ENCODE measurements at places on chromosomes 12 and 14.

DNA sequence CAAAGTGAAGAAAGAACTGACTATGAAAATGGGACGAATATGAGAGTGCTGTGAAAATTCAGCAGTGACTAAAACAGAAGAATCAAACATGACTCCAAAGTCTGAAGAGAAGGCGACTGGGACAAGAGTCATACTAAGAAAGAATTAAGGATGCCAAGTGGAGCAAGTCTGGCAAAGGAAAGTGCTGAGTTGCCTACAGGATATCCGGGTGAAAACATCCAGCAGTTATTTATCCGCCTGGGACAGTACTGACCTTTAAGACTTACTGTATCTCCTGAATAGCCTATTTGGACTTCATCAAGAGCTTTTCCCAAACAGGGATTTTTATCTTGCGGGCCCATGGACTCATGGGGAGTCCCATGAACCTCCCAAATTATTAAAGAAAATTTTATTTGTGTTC is 41.1 kb downstream of the KICS2 start:
- DNase-seq = peak; percentile 14

DNA sequence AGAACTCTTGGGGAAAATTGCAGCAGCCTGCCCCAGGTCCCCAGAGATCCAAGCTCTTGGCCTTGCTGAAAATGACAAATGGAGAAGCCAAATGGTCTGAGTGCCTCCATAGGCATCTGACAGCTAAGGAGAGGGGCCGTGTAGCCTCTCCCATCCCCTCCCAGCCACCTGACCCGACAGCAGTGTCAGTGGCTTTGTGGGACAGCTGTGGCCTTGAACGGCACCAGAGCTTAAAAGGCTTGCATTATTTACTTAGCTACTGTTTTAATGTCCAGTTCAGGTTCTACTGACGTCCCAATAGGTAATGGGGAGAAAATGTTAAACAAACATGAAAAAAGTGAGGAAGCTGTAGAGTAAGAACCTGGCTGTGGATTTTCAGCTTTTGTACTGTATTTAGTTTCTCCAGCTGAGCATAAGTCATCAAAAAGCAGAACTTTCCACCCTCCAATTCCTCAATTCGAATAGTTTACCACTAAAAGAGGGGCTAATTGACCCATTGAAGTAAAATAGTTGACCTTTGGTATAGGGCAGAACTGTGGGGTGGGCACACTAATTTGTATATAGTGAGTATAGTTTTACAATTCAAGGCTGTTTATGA is 50.0 kb downstream of the FOS start:
- DNase-seq = no peak

- no peak for DNase-seq
These were observed 789.2 kb upstream of the FBXO33 start for GRCh38 chr14:40221428-40221827.

DNA sequence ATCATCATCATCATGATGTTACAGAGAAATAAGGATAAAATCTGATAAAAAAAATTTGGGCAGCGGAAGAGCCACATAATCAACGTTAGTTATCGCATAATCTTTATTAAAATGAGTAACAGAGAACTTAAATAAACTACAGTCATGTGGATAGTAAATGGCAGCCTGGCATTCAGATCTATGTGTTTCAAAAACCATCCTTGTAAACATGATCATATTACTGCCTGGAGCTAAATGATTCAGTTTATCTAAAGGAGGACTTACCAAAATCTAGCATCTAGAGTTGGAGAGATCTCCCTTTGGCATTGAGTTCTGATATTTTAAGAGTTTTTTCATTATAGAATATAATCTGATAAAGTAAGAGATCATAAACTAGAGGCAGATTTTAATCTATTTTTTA is 200.1 kb upstream of the MGAT4C start:
- no peak for DNase-seq

DNA sequence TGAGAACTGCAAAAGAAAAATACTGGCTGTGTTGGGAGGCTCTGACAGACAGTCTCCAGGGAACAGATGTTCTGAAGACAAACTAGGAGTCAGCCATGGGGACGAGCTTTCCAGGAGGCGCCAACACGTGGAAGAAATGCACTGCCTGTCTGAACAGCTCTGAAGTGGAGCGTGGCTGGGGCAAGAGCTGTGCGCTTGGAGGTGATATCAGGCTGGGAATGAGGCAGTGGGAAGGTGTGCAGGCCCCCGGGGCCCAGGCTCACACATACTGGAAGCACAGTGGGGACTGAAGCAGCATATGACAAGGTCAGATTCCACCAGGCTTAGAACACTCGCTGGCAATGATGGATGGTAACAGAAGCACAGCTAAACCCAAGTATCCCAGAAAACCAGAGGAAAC is 17.5 kb downstream of the APPL2 start:
- DNase-seq = no peak

- no peak for DNase-seq
These were observed 144.6 kb downstream of the ITPR2 start for GRCh38 chr12:26688344-26688904.

GRCh38 chr12:109716512-109717389 is 3.1 kb downstream of the FAM222A start:
- peak; percentile 90 for DNase-seq

DNA sequence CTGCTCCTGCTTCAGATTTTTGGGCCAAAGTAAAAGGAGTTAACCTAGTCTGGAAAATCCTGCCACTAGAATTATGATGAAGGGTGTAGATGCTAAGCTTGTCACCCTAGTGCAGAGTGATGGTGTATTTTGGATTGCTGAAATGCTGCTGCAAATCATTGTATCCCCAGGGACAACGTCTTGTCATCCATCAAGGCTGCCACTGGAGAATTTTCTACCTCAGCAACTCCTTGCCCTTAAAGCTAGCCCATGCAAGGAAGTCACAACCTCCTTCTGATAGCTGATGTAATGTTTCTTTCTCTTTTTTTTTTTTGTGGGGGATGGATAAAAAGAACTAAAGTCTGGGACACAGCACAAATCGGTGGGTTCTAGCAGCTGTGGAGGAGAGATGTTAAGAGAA is 139.4 kb upstream of the FRMD6 start:
- DNase-seq = no peak

- no peak for DNase-seq
These were observed 82.8 kb downstream of the B4GALNT3 start for GRCh38 chr12:542395-543113.

- DNase-seq = no peak
These were observed 80.8 kb downstream of the MNAT1 start for GRCh38 chr14:60815371-60815770.

- DNase-seq = no peak
These were observed 107.4 kb downstream of the TSHR start for GRCh38 chr14:81062816-81063215.

DNA sequence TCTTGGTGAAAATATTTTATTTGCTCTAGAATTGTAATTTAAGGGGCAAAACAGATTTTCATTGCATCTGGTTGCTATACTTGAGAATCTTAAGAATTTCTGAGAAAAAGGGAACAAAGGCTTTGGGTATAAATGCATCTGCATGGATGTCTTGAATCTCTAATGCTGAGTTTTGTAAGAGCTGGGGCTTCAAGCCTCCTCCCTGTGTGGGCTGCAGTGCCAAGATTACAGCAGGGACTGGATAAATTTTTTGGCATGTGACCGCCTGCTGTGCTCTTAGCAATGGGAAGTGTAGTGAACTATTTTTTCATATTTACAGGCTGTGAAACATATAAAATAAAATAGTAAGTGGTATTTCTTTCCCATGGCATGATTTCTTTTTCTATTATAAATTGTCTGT is 70.0 kb downstream of the SLC38A6 start:
- peak; percentile 94 for DNase-seq

GRCh38 chr12:18402872-18403611 is 141.7 kb downstream of the PIK3C2G start:
- DNase-seq = no peak

DNA sequence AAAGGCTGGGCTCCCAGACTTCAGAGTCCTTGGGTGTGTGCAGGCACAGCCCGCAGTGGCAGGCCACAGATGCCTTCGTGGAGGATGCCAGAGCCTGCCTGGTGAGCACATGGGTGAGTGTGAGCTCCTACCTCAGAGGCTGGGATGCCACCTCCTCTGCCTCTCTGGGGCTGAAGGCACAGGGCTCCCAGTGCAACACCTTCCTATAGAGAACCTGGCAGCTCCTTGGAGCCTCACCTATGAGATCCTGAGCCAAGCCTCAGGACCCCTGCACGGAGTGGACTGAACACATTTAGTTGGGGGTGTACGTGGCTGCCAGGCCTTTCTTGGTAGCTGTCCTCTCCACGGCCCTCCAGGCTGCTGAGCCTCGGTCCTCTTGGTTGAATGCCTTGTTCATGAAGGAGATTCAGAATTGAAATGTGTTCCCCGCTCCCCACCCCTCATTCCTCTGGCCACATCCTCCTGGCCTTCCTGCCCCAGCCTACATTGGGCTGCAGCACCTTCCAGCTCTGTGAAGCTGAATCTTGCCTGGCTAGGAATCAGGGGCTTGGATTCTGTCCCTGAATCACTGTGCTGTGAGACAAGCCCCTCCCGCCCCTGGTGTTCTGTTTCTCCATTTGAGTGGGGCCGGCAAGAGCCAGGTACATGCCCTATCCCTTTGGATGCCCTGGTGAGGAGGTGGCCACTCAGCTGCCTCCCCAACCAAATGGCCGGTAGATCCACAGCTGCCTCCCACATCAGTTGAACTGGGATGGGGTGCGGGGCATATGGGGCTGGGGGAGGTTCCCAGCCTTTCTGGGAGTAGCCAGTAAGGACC is 38.7 kb upstream of the TRAF3 start:
- DNase-seq = no peak

- DNase-seq = no peak
These were observed 23.2 kb upstream of the CCNT1 start for GRCh38 chr12:48739618-48740269.

DNA sequence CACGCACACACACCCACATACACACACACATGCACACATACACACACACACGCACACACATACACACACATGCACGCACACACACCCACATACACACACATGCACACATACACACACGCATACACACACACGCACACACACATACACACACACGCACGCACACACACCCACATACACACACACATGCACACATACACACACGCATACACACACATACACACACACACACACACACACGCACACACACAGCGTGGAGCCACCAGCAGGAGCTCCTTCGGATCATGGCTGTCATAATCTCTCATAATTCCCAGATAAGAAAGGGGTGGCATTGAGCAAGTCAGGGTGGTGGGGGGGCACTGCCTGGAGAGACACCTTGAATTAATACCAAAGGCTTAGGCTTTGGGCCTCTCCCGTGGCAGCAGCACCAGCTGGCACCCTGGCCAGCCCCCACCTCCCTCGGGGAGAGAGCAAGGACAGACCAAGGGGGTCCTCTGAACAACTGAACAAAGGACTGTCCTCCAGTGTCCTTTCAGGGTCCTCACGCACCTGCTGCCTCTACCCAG is 21.9 kb downstream of the ANO2 start:
- DNase-seq = no peak

GRCh38 chr12:67964456-67964855 is 24.8 kb upstream of the IFNG-AS1 start:
- no peak for DNase-seq

DNA sequence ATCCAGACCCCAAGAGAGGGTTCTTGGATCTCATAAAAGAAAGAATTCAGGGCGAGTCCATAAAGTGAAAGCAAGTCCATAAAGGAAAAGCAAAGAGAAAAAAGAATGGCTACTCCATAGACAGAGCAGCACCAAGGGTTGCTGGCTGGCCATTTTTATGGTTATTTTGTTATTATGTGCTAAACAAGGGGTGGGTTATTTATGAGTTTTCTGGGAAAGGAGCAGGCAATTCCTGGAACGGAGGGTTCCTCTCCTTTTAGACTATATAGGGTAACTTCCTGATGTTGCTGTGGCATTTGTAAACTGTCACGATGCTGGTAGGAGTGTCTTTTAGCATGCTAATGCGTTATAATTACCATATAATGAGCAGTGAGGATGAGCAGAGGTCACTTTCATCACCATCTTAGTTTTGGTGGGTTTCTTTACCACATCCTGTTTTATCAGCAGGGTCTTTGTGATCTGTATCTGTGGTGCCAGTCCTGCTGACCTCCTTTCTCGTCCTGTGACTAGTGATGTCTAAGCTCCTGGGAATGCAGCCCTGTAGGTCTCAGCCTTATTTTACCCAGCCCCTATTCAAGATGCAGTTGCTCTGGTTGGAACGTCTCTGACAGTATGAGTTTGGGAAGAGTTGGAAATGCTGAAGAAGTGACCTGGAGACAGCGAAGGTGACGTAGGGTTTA is 100.5 kb downstream of the ZNF664 start:
- no peak for DNase-seq

DNA sequence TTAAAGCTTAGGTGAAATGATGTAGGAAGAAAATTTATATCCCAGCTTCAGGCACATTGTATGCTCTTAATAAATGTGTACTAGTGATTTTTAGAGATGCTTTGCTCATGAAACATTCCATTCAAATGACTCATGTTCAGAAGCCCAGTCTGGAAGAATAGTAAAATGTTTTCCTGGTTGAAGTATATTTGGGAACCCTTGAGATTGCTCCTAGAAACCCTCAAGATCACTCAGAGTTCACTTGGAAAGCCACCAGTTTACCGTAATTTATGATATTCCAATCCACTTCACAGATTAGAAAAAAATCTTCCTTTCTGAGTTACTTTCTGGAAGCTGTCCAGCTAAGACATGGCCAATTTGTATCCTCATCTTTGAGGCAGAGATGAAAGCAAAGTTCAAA is 186.4 kb downstream of the SYT10 start:
- DNase-seq = peak; percentile 39

- peak; percentile 42 for DNase-seq
These were observed 32.8 kb downstream of the FMNL3 start for GRCh38 chr12:49674318-49674981.

GRCh38 chr12:121803861-121804416 is at the start of gene SETD1B:
SETD1B (plus strand) TSS chr12:121804009; CDS start chr12:121804738, 729 bp downstream.
- DNase-seq = peak; percentile 61

GRCh38 chr12:48986720-48987291 is 8.7 kb downstream of the WNT1 start:
- DNase-seq = no peak

DNA sequence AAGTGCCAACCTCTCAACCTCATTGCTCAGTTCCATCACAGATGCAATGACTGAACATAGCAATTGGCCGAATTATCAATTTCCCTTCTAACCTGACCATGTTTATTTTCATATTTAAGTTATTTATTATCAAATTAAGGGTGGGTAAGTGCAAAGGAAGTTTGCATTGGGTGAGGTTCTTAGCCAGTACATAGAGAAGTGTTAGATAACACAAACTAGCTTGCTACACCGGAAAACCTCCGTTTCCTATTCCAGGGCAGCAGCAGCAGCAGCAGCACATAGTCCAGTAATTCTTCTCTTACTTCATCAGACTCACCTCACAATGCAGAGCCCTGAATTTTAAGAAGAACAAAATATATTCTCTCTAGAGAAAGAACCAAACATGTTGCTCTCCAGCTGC is 200.5 kb upstream of the OR4E1 start:
- no peak for DNase-seq

- no peak for DNase-seq
These were observed 122.5 kb upstream of the MAX start for GRCh38 chr14:65224799-65225198.

- DNase-seq = no peak
These were observed 68.0 kb downstream of the DIP2B start for GRCh38 chr12:50572760-50573159.

GRCh38 chr12:127240249-127240929 is 1026.6 kb upstream of the TMEM132C start:
- DNase-seq = no peak
